NCI-H1694 treated with DMSO at 0.1 percent for 48 hours (cell line): ENCODE measurements at places on chromosomes 7 and 10.

DNA sequence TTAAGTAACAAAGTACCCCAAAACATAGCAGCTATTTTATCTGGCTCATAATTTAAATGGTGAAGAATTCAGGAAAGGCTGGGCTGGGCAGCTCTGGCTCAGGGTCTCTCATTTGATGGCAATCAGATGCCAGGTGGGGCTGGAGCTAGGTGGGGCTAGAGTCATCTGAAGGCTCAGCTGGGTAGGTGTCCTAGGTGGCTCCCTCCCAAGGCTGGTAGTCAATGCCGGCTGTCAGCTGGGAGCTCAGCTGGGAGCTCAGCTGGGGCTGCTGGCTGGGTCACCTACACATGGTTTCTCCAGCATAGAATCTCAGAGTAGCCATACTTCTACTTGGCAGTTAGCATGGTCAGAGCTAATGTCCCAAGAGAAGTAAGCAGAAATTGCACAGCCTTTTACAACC is 34.1 kb downstream of the OSBPL3 start:
- no peak for DNase-seq

DNA sequence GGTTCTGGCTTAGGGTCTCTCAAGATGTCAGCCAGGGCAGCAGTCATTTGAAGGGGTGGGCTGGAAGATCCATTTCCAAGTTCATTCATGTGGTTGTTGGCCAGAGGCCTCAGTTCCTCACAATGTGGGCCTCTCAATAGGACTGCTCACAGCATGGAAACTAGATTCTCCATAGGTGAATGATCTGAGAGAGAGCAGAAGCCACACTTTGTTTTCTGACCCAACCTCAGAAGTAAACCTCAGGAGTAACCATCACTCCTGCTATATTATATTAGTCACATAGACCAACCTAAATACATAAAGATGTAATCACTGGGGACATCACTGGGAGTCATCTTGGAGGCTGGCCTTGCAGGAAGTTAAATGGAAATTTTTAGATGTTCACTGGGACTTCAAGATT is 42.2 kb downstream of the GBF1 start:
- DNase-seq, result no peak

DNA sequence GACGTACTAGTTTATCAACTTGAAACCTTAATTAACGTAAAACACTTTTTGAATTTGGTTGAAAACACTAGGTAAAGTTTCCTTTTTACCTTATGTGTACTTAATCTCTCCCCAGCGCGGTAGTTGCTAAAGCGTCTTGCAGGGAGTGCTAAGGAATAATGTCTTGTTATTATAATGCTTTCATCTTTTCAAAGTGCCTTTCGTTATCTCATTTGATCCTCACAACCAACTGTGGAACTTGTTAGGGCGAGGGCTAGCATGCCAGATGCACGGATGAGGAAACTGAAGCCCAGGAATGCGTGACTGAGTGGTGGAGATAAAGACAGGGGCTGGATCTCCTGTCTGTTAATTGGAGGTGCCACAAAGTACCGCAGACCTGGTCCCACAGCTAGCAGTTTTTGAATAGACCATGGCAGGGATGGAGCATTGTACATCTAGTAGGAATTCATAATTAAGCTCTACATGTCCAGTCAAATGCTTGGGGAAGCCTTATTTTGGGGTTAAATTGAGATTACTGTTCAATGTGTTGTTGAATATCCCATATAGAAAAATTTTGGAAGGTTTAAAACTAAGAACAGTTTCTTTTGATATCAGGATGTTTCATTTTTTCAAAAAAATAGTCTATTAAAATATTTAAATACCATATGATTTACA is 234.3 kb downstream of the SH2D4B start:
- no peak for DNase-seq

- no peak for DNase-seq
Observed at GRCh38 chr7:115032715-115033703, 111.1 kb downstream of the MDFIC start.

DNA sequence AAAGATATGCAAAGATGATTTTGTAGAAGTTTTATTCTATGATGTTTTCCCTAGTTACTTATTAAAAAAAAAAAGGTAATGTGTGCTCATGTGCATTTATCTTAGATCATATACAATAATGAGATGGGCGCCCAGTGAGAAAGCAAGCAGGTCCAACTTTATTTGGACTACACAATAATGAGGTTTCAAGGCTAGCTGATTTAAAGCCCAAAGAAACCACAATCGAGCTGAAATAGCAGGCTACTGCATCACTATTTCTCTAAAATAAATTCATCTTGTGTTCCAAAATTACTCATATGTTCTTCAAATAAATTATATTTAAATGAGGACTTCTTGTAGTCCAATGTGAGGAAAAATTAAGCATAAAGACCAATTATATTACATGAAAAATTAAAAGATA is 110.1 kb downstream of the JMJD1C start:
- no peak for DNase-seq

DNA sequence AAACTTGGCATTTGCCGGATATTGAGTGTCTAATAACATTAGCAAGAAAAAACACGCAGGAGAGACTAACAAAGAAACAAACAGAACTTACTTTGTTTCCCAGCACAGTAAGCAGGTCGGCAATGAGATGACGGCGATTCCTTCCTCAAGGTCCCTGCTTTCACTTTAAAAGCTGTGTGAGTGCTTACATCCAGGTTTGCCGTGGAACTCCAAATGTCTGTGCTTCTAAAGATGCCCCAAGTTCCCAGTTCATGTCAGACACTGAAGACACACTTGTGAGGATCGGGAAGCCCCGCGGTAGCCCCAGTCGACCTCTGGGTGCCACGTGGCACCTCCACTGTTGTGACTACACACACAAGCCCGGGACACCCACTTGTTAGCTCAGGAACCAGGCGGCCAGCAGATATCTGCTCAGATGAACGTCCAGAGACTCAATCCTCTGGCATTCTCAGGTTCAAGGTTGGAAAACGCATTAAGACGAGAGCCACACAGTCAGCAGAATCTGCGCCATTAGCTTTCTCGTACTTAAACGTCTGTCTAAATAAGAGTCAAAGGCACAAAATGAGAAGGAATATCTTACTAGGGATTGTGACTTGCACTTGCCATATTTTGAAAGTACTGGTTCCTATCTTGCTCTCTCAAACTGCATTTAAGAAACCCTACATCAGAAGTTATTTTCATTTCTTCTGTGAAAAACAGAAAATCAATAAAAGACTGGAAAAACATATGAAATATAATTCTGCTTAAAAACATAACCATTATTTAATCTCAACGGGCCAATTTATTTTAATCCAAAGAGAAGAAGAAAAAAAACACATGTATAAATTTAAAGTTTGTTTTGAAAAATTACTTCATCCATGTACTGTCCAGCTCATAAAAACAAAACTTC is 207.6 kb upstream of the KLF14 start:
- no peak for DNase-seq

- no peak for DNase-seq
Observed at GRCh38 chr7:31371621-31372020, 31.1 kb upstream of the NEUROD6 start.

GRCh38 chr7:158014976-158015375 is 572.6 kb downstream of the PTPRN2 start:
- no peak for DNase-seq

- no peak for DNase-seq
Observed at GRCh38 chr10:91944880-91945630, 21.5 kb downstream of the BTAF1 start.

- no peak for DNase-seq
Observed at GRCh38 chr7:154965014-154965413, 37.9 kb downstream of the PAXIP1 start.

DNA sequence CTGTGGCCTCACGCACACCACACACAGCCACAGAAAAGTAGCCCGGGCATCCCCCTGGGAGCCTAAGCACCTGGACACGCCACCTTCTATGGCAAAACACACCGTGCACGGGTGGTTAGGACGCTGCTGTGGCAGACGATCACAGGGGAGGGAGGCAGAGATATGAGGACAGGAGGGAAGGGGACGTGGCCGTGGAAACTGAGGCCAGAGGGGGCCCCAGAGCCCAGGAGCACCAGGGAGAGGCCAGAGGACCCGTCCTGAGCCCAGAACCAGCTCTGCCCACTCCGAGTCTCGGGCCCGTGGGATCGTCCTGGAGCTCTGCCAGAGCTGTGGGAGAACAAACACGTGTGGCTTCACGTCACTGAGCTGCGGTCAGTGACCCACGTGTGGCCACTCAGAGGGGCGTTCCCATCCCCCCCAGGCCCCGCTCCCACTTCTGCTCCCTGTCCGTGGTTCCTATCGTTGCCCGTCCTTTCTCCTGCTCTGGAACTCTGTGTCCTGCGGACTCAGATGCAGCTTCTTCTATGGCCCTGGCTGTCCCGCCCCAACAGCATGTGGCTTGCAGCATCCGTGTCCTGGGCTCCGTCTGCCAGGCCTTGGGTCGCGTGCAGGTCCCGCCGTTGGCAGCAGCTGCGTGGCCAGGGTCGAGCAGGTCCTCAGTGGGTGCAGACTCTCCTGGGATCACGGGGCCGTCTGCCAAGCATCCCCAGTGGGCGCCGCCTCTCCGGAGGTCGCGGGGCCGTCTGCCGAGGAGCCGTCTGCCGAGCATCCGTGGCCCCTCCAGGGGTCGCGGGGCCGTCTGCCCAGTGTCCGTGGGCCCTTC is 31.0 kb downstream of the GET4 start:
- no peak for DNase-seq

- no peak for DNase-seq
Observed at GRCh38 chr7:69722843-69723242, 124.6 kb downstream of the AUTS2 start.
